ENCODE measurements at places on chromosomes 5 and 9. TPM values are rescaled to one million over a fixed set of nuclear protein-coding genes. Genes with fewer than 3 reads are reported as not detected.

DMRTA1 gene
- not detected for total RNA-seq

FSTL4 gene
- not detected for total RNA-seq

PRDM9 gene
- total RNA-seq: not detected

PCDHAC2 gene
- not detected for total RNA-seq

PCDHB15 gene
- not detected for total RNA-seq

SOHLH1 gene
- total RNA-seq: not detected

ACER2 gene
- total RNA-seq: 1.5 TPM

IFNK gene
- total RNA-seq: not detected

TNFSF15 gene
- total RNA-seq: 0.50 TPM

SPOCK1 gene
- total RNA-seq: not detected

VCP gene
- total RNA-seq: 268 TPM

CCNI2 gene
- 4.3 TPM for total RNA-seq

ZMAT2 gene
- total RNA-seq: 55.3 TPM

EIF4EBP3 gene
- total RNA-seq: 15.8 TPM

SLC36A3 gene
- not detected for total RNA-seq

TMEM171 gene
- not detected for total RNA-seq

RFESD gene
- 4.1 TPM for total RNA-seq

TSSK1B gene
- not detected for total RNA-seq

FAXDC2 gene
- total RNA-seq: not detected

IL6ST gene
- total RNA-seq: 57.1 TPM

GNA14 gene
- 0.11 TPM for total RNA-seq

KCNMB1 gene
- not detected for total RNA-seq

PHF24 gene
- total RNA-seq: 0.09 TPM

RNF183 gene
- total RNA-seq: 0.37 TPM

DMGDH gene
- total RNA-seq: 0.50 TPM

RETREG1 gene
- total RNA-seq: 17.7 TPM

MYMK gene
- total RNA-seq: not detected

Measured in activated CD4-positive, alpha-beta T cell treated with anti-CD3 and anti-CD28 coated beads for 36 hours (primary cell).